Cerebellum (tissue), 4 donors: ENCODE measurements at places on chromosomes 4 and X.

DNA sequence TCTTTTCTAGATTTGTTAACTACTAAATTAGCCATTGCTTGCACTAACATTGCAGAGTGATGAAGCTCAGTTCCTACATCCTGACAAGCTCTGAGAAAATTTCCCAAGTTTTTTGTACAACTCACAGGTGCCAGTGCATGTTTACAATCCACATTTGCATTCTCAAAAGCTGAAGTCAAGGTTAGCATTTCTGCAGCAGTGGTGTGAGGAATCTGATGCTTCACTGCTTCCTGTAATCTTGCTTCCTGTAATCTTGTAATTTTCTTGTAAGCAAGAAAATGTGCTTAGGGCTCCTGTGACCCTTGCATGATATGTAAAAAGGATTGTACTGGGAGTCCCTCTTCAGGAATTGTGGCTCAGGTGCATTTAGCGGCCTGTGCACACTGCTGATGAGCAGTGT is 207.4 kb upstream of the CXCL13 start:
- no peak for DNase-seq

- DNase-seq: no peak
Measured at GRCh38 chrX:20313899-20314298, 47.2 kb upstream of the RPS6KA3 start.

GRCh38 chrX:31367816-31368215 is 296.0 kb upstream of the FTHL17 start:
- DNase-seq: no peak

DNA sequence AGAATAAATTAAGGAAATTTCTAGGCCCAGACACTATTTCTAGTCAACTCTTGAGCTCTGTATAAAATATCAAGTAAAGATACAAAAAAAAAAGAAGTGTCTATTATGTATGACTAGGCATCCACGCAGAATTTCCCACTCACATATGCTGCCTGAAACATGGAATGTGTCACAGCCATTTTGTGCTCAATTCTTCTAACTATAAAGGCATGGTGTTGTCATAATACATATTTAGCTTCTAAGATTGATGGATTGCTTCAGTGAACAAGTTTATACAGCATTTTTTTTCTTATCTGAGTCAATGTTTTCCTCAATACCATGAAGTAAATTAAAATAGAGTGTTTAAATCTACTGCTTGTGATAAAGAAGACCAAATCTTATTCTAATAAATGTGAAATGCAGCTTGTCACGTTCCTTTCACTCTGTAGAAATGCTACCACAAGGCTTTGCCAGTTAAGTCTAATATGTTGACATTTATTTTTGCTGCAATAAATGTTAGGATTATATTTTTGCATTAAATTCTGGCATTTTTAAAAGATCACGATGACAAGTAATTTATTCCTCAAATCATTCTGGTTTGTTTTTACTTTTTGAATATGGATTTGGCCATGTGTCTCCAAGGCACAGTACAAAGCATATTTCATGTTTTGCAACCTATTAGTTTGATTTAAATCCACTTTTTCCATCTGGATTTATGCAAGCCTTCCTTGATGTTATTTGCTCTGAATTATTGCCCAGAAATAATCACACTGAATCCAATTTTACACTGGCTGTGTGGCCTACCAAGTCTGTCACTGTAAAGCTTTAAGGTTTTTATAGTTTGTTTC is 1829.0 kb upstream of the PCDH7 start:
- DNase-seq: no peak

- DNase-seq: no peak
Measured at GRCh38 chr4:179415037-179415846, 1973.0 kb upstream of the AGA start.

- DNase-seq: no peak
Measured at GRCh38 chr4:5999830-6000365, 18.3 kb downstream of the C4orf50 start.

GRCh38 chr4:99361899-99362275 is 9.3 kb upstream of the ADH1C start:
- no peak for DNase-seq

DNA sequence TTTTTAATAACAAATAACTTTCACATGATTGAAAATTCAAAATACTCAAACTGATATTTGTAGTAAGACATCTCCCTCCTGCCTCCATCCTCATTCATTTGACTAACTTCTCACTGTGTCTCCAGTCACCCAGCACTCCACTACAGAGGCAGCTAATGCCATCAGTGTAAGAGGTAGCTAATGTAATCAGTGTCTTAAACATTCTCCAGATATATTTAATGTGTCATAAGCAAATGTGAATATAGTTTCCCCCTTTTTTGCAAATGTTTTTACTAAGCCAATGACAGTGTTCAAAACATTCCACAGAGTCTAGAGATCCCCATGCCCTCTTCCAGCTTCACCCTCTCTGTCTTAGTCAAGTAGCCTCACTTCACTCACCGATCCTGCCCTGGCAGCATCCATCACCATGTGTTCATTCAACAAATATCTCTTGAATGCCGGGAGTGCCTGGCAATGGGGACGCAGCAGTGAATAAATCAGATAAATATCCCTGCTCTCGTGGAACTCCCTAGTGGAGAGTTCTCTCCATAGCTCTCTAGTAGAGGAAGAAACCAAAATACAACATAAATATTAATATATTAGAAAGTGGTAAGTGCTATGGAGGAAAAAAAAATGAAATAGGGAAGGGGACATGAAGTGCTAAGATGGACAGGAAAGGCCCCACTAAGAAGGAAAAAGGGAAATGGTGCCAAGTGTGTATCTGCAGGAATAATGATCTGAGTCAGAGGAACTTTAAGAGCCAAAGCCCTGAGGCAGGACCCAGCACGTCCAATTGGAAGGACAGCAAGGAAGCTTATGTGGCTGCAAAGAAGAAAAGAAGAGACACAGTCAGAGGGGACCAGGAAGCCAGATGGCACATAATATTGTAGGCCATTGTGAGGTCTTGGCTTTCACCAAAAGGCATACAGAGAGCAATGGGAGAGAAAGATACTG is 18.7 kb downstream of the SCFD2 start:
- peak; percentile 27 for DNase-seq

GRCh38 chr4:107991945-107992630 is 2.4 kb downstream of the HADH start:
- no peak for DNase-seq

DNA sequence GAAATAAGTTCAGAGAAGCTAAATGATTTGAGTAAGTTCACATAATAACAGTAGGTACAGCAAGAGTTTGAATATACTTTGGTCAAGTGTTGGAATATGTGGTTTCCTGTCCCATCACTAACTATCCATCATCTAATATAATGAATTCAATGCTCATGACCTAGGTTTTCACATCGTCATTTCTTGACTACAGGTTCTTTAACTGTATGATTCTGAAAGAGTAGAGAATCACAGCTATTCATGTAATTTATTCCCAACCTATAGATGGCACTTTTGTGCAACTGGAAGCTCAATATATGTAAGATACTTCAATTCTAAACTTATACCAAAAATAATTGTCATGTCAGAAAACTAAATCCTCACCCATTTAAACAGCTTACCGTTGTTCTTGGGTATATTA is 53.1 kb downstream of the TIGD2 start:
- no peak for DNase-seq

GRCh38 chrX:106050054-106050453 is 11.5 kb upstream of the SERPINA7 start:
- DNase-seq: no peak

DNA sequence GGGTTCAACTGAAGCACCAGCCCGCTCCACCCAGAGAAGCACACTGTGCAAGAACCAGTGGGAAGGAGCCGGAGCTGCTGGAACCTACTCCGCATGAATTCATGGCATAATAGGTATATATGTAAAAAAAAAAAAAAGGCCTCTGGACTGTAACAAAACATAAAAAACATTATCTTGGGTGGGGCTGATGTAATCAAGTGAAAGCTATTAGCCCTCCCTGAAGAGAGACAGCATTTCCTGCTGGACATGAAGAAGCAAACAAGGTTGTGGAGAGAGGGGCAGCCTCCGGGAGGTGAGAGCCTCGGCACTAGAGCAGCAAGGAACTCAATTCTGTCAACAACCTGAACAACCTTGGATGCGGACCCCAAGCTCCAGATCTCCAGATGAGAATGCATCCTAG is 50.7 kb downstream of the PLAC1 start:
- no peak for DNase-seq

- DNase-seq: no peak
Measured at GRCh38 chr4:3203971-3204431, 45.0 kb upstream of the MSANTD1 start.

DNA sequence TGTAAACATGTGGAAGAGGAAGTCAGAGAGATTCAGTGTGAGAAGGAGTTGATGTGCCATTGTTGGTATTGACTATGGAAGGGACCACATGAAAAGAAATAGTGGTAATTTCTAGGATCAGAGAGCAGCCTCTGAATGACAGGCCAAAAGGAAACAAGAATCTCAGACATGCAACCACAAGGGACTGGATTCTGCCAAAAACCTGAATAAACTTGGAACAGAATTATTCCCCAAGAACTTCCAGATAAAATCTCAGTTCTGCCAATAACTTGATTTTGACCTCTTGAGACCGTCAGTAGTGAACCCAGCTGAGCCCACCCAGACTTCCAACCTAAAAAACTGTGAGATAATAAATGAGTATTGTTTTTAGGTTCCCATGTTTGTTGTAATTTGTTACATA is 653.6 kb upstream of the NR3C2 start:
- no peak for DNase-seq

DNA sequence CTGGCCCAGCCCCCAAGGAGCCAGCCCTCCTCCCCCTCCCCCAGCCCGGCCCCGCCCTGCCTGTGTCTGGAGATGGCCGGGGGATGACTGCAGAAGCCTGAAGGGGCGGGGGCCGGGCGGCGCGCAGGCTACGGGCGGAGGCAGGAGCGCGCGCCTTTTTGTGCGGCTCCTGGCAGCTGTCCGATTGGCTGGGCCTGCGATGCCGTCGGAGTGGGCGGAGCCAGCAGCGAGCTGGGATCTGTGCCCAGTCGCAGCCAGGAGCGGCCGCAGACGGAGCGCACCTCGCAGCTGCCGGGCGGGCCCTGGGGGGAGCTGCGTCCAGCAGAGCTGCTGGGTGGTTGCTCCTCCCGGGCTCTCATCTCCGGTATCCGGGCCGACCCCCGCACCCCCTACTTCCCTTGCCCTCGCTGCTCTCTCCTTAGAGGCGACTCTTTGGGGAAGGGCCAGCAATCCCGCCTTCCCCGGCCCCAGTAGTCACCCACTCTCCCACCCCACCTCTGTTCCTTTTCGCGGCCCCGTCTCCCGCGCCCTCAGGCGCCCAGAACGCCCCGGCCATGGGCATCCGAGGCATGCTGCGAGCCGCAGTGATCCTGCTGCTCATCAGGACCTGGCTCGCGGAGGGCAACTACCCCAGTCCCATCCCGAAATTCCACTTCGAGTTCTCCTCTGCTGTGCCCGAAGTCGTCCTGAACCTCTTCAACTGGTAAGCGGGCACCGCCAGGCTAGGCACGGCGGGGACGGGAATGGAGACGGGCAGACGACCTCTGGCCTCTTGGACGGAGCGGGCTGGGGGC is at the start of gene GABRQ:
GABRQ (plus strand) TSS at position 247 of the 794 bp plus-strand sequence; CDS start at position 555, 308 bp downstream.
- peak; percentile 1 for DNase-seq

GRCh38 chrX:54825716-54826438 is 18.3 kb downstream of the MAGED2 start:
- no peak for DNase-seq

DNA sequence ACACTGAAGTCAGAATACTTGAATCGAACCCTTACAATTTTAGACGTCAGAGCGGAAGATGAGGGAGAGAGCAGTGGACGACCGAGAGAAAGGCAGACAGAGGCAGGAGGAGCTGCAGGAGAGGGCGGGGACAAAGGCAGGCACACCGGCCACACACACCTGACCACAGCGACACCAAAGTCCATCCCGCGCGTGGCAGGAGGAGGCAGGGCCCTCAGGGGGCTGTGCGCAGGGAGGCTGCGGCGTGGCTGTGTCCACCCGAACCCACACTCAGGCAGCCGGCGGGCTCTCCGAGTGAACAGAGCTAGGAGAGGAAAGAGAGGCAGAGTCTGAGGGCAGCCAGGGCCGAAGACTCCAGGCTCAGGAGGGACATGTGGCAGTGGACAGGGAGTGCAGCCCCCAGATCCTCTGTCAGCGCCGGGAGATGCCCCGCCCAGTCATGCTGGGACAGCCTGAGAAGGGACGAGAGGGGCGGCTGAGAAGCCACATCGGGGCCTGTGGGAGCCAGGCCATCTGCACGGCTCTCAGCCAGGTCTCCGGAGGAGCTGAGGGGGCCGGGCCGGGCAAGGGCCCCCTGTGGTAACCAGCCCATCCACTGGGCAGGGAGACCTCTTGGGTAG is 20.1 kb downstream of the GAK start:
- peak; percentile 43 for DNase-seq

DNA sequence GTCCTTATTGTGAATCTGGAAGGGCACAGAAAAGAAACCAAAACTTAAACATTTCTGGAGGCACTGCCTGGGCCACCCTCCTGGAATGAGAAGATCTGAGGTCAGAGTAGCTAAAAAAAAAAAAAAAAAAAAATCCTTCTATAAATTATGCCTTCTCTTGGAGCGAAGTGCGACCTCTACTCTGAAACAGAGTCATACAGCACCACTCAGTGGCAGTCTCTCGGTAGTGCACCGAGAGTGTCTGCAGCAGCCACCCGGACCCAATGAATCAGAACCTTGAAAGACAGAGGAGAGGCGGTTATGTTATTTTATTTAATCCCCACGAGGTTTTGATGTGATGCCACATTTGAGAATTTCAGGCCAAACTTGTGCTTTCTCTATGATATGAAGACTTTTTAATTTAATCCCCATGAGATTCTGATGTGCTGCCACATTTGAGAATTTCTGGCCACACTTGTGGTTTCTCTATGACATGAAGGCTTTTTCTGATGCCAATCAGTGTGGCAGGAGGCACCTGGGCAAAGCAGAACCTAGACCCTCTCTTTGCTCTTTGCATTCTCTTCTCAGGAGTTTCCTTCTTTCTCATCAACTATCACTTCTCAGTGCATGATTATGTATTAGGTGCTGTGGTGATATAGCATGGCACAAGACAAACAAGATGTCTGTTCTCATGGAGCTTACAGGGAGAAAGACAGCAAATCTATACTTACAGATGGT is 5.6 kb upstream of the CT47C1 start:
- DNase-seq: peak; percentile 53

GRCh38 chr4:129545599-129546278 is 449.8 kb downstream of the C4orf33 start:
- no peak for DNase-seq

DNA sequence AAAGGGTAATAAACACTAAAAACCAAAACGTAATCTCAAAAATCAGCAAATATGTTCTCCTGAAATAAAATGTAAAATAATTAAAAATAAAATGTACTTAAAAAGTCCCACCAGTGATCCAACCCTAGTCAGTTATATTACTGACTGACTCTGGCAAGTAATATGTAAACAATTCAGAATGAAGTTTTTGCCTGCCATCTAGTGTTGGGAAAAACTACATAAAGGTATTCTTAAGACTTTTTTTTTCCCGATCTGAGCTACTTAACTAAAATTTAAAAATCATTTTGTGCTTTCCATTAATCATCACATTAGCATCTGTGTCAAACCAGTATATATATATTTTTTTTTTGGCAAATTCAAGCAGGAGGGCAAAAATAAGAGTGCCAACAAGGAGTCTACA is 24.0 kb downstream of the RCHY1 start:
- no peak for DNase-seq

DNA sequence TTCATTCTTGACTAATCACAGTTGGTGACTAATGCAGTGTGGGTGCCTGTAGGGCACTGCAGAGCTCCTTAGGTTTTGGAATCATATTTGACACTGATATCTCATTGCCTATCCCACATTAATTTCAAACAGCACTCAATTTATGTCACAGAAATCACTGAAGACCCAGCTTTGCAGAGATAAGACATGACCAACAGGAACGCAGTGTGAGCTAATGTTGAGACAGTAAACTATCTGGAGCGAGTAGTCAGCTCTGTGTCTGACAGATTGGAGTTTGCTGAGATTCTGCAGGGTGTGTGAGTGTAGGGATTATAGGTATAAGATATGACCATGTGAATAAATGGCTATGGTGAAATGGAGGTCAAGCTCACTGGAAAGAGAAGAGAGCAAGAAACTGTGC is 1586.1 kb upstream of the AGA start:
- DNase-seq: no peak
